ENCODE measurements at places on chromosomes 13 and 19.

DNA sequence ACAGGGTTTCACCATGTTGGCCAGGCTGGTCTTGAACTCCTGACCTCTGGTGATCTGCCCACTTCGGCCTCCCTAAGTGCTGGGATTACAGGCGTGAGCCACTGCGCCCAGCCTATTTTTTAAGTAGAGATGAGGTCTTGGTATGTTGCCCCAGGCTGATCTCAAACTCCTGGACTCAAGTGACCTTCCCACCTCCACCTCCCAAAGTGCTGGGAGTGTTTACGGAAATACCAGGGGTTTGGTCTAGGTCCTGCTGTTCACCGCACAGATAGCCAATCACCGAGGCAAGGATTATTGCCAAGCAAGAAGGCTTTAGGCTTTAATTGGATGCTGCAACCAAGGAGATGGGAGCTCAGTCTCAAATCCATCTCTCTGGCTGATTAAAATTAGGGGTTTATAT, 11.6 kb downstream of the CLEC4G start:
- DNase-seq: no peak

DNA sequence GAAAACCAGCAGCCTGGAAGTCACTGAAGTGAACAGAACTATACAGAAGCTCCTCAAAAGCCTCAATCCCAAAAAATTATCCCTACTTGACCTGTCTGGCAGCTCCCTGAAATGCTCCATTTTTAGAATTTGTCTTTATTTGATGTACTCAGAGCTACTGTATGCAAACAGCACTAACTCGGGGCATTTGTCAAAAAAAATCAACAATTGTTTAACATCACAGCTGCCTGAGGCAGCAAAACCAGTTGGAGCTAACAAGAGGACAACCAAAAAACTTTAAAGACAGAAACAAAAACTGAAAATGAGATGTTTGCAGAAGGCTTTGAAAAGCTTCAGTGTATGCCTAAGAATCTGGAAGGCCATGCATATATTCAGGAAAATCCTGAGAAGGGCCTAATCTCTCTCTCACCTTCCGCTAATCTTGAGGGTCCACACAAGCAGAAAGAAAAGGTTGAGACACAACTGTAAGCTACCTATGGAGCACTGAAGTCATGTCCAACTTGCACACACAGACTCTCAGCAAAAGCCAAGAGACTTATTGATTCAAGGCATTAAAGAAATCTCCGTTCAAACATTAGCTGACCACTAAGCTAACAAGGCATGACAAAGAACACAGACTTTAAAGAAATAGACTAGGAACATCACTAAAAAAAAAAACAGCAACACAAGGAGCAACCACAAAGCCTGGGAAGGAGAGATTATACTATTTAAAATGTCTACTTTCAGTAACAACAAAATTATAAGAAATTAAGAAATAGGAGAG, 16.1 kb downstream of the VWA8 start:
- DNase-seq: no peak

GRCh38 chr19:40529093-40529954, 47.3 kb upstream of the SHKBP1 start:
- DNase-seq: peak; percentile 66

GRCh38 chr13:40407567-40407966, 258.9 kb downstream of the FOXO1 start:
- DNase-seq: no peak

DNA sequence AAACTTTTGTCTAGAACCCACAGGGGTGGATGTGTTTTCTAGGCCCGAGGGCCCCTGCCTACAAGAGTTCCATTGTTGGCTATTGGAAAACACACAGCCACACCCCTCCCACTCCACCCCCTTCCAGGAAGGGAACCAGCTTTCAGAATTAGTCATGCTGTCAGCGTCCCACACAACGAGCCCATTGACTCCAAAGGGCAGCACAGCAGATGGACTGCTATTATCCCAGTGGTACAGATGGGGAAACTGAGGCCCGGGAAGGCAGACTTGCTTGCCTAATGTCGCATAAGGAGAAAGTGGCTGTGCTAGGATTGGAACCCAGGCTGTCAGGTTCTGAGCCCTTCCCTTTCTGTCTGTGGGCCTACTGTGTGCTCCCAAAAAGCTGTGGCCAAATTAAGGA, 8.1 kb upstream of the FXYD3 start:
- DNase-seq: no peak

DNA sequence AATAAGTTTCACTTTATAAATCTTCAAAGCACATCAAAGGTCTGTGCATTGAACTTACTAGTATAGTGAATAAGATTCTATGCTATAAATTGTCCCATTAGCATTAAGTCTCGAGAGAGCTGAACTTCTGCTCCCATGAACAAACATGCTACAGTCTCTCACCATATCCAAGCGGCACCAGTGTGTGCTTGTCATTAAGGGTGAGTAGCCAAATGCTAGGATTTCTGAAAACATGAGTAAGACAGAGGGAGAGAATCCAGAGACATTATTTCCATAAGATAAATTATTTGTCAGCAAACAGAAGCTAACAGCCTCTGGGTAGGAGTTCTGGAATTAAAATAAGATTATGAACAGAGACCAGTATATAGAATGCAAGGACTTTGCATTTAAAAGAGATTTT, 2882.5 kb downstream of the PCDH9 start:
- DNase-seq: no peak

GRCh38 chr19:3902317-3902973, 22.0 kb downstream of the ATCAY start:
- no peak for DNase-seq

DNA sequence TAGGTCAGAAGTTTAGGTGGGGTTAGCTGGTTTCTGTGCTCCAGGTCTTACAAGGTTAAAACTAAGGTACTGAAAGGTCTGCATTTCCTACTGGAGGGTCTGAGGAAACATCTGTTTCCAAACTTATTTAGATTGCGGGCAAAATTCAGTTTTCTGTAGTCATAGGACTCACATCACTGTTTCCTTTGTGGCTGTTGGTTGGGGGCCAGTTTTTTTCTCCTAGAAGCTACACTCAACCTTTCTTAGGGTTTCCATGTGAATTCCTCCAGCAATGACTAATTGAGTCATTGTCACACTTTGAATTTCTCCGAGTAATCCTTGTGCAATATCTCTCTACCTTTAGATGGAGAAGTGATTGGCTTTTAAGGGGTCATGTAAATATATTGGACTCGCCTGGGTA, 773.4 kb upstream of the SLITRK1 start:
- DNase-seq: no peak

DNA sequence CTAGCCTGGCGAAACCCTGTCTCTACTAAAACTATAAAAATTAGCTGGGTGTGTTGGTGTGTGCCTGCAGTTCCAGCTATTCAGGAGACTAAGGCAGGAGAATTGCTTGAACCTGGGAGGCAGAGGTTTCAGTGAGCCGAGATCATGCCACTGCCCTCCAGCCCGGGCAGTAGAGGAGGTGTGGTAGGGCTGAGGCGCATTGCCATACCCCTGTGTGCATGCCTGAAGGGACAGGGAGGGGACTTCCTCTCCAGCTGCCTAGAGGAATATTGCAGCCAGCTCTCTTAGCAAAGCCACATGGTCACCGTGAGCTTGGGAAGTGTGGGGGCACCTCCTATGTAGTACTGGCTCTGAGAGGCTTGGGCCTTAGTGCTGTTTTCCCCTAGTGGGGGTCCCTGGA, 29.2 kb upstream of the PEPD start:
- DNase-seq: no peak

DNA sequence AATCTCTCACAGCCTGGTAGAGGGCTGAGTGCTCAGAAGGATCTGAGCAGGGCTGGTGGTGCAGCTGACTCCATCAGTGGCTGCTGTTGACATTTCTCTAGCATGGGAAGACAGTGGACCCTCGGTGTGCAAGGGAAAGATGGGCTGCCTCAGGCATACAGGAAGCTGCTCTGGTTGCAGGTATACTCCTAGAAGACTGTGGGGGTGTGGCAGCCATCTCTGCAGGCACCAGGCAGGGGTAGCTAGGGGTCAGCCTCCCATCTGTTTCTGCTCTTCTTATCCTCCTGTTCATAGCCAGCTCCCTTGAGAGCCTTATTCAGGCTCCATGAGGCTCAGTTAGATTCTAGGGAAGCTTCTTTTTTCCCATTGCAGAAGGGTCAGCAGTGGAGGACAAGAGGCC, 475.5 kb downstream of the TSHZ3 start:
- DNase-seq: no peak

DNA sequence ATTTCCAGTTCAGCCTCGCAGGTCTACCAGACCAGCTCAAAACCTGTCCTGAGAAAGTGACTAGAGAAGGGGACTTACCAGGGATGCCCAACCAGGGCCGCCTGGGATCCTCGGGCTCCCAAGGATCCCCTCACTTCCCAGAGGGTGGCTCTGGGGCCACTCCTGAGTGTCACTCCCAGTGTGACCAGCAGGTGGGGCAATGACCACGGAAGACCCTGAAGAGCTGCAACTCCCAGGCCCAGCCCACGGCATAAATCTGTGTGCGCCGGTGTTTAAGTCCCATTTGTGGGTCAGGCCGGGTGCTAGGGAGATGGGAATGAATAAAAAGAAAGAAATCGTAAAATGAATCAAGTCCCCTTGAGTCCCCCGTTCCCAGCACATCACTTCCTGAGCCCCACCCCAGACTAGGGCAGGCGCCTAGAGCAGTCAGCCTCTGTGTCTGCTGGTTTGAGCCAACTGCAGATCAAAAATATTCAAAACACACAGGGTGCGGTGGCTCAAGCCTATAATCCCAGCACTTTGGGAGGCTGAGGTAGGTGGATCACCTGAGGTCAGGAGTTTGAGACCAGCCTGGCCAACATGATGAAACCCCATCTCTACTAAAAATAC, 10.7 kb downstream of the PTGIR start:
- DNase-seq: peak; percentile 83

- DNase-seq: no peak
These were observed 49.7 kb downstream of the COMP start for GRCh38 chr19:18741124-18742121.

GRCh38 chr13:56988543-56988942, 152.2 kb upstream of the PRR20A start:
- no peak for DNase-seq

- no peak for DNase-seq
These were observed 4.7 kb downstream of the STXBP2 start for GRCh38 chr19:7641290-7642276.

- no peak for DNase-seq
These were observed 2.7 kb downstream of the COL5A3 start for GRCh38 chr19:10007371-10008183.

- DNase-seq: no peak
These were observed 4.7 kb upstream of the GSK3A start for GRCh38 chr19:42246922-42247639.

- peak; percentile 6 for DNase-seq
These were observed 7.5 kb upstream of the ARHGEF18 start for GRCh38 chr19:7340959-7341837.

DNA sequence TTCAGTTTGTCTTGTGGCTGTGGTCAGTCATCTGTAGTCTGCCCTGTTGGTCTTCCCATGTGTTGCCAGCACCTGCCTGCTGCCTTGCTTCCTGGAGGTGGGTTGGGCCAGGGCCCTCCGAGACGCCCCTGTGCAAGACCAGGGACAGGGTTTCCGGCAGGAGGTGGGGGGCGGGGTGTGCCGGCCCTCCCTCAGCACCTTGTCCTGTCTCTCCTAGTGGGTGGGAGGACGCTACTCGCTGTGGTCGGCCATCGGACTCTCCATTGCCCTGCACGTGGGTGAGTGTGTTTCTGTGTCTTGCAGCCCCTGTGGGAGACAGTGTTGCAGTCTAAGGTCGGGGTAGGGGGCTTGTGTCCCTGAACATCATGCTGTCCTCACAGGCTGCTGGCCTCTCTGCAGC, 11.2 kb upstream of the PDCD2L start:
- no peak for DNase-seq

DNA sequence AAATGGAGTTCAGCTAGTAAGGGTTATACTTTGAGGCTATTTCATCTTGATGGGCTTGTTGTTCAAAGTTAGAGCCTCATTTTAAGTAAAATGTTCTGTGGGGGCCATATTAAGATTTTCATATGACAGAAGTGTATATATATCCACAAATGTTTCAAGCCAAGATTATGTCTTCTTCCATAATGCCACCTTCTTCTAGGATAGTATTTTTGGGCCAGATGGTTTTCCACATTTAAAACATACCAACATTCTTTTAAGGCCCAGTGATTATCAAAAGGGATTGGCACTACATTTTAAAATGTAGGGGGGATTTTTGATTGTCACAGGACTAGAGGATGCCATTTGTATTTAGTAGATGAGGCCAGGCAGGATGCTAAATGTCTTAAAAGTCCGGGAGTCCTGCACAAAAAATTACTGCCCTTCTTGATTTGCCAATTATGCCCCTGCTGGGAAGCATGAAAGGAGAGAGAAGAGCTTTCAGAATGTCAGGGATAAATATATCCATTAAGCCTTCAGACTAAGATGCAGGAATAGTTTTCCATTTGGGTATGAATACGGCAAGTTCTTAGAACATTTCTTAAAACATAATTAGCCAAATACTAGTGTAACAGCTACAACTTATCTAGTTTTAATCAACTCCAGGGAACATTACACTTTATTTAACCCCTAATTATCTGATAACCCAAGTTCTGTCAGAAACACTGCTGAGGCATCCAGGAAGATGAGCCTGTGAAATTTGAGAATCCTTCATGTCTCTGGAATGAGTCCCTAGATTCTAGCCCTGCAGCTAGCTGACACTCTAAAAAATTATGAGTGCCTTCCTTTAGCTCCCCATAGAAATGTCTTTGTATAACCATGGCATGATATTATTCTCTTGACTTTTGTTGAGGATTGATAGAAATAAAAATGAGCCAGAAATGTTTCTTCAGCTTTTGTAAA, 34.0 kb downstream of the ITM2B start:
- DNase-seq: no peak

DNA sequence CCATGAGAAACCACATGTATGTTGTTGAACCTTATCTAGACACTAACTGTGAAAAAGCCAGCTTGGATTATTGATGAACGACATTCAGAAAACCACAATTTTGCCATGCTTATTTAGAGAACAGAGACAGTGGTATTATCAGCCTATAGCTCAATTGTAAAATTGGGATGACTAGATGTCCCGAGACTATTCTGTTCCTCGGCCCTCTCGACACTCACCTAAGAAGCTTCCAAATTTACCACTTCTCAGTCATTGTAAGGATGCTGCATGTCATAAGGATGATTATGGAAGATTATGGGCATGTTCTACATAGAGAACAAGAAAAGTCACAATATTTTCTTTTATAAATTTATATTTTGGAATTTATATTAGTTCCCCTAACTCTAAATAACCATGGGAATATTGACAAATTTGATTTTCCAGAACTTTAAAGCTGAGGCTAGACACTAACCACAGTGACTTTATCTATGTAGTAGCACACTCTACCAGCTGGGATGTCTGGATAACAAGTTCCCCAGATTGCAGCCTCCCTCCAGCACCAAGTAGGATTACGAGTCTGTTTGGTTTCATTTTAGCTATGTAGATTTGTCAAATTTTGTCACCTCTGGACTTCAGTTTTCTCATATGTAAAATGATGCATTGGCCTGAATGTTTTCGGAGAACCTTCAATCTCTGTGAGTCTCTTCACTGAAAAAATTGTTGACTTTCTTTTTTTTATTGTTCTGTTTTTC, 513.6 kb downstream of the IRS2 start:
- no peak for DNase-seq

DNA sequence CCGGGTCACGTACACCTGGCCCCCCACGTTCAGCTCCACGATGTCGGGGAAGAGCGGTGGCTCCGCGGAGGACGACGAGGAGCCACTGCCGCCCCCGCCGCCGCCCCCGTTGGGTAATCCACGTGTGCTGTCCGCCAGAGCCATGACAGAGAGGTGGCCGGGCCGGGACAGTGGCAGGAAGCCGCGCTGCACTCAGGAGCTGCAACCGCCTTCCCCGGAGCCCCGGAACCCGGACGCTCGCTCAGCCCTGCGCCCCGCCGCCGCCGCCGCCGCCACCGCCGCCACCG, 257 bp downstream of the KCTD12 start:
- no peak for DNase-seq
